Cardiac septum (tissue), 1 donor: ENCODE measurements at places on chromosomes 7 and 10. TPM values are rescaled to one million over a fixed set of nuclear protein-coding genes. Genes with fewer than 3 reads are reported as not detected.
A peak's percentile ranks its signal among the peaks of the same experiment; 100 is the strongest.

GRCh38 chr10:125231116-125231812 lies 70.9 kb upstream of the CTBP2 start:
- no peak for DNase-seq

DNA sequence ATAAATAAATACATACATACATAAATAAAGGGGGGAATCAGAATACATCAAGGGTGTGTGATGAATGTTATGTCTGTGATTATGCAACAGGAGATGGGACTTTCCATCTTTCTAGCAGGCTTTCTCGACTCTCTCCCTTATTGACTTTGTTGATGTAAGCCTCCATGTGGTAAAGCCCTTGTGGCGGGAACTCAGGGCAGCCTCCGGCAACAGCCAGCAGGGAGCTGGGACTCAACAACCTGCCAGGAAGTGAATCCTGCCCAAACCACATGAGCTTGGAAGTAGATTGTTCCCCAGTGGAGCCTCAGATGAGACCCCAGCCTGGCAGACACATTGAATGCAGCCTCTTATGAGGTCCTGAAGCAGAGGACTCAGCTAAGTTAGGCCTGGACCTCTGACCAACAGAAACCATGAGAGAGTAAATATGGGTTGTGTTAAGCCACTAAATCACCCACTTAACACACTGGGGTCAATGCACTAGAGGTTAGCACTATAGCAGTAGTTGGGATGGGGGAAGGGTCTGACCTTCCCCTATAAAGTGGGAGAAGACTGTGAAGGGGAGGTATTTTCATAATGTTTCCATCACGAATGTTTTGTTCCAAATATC lies 104.0 kb downstream of the JCAD start:
- DNase-seq: no peak

TNS3 gene
- 29.0 TPM for total RNA-seq

IGF2BP3 gene
- 0.16 TPM for total RNA-seq

CDHR1 gene
- total RNA-seq: 1.3 TPM

OGDHL gene
- 11.5 TPM for total RNA-seq

- DNase-seq: no peak
Measured at GRCh38 chr7:34371922-34372321, 286.1 kb upstream of the NPSR1 start.

- no peak for DNase-seq
Measured at GRCh38 chr10:91758303-91759146, 39.7 kb upstream of the TNKS2 start.

GRCh38 chr10:43691485-43691884 lies 42.8 kb upstream of the ZNF32 start:
- no peak for DNase-seq

DNA sequence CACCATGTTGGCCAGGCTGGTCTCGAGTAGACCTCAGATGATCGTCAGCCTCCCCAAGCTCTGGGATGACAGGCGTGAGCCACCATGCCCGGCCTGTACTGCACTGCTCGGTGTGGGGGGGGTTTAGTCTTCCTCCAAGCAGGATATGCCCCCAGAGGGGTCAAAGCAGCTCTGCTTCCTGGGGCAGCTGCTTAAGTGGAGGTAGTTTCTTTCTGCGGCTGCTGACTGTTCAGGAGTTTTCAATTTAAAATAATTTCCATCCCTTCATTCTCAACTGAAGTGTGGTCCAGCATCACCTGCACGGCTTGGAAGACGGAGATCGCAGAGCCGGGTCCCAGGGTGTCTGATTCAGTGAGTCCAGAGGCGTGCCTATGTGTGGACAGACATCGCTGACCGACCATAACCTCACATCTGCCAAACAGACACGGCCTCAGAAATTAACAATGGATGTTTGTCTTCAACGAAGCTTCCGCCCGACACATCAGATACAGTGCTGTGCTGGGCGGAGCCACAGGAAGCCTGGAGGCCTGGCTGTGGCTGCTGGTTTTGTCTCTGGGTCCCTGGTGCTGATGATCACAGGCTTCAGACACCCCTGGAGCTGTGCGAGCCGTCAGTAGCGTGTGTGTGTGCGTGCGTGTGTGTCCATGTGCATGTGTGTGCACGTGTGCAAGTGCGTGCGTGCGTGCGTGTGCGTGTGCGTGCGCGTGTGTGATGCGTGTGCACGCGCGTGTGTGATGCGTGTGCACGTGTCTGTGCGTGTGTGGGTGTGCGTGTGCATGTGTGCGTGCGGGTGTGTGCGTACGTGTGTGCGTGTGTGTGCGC lies 226.5 kb upstream of the PITRM1 start:
- peak; percentile 74 for DNase-seq

DNA sequence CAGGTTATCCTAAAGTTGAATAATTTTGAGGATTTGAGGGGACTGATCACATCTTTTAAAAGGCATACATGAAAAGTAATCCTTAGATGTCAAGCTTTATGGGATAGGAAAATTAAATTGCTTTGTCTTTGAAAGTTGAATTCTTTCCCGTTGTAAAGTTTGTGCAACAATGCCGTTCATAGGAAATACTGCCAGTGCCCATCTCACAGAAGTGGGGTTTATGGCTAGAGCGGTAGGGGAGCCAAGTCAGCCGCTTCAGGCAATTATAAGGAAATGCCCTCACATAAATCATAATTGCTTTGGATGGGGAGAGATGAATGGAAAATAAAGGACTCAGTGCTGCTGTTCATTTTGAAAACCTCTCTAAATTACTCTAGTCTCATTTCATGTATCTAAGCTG lies 18.1 kb downstream of the CDC123 start:
- no peak for DNase-seq

GRCh38 chr10:99393683-99394082 lies 36.7 kb downstream of the GOT1 start:
- no peak for DNase-seq

DNA sequence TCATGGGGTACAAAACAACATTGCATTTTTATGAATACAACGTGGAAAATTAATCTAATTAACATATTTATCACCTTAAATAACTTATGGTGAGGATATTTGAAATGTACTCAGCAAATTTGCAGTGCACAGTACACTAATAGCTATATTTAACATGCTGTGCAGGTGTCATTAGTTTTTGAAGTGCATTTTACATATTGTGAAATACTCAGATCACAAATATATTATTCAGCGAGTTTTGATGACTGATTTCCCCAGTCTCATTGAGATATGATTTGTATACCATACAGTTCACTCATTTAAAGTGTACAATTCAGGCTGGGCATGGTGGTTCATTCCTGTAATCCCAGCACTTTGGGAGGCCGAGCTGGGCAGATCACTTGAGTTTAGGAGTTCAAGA lies 59.5 kb downstream of the TET1 start:
- DNase-seq: no peak

DNA sequence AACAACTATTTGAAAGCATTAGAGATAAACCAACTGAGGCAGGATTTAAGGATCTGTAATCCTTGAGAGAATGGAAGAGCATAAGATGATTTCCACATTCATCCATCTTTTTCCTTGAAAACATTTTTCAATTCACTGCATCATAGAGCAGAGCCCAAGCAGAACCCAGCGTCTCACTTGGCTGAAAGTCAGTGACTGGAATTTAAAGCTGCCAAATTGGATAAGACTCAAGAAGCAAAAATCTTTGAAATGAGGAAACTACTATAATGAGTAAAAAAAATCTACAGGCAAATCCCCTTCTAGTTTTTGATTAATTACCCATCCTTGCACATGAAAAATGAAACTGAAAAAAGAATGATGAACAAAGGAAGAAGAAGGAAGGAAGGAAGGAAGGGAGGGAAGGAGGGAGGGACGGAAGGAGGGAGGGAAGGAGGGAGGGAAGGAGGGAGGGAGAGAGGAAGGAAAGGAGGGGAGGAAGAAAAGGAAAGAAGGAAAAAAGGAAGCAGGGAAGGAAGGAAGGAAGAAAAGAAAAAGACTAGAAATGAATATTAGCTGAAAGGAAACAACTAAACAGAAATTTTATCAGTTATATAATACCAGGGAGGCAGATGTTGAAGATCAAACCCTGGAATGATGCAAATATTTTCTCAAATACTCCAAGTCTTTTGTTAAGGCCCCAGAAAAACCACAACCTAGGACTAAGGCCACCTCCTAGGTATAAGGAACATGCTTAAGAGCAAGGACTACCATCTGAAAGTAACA lies 336.3 kb upstream of the MAGI2 start:
- DNase-seq: no peak

- DNase-seq: no peak
Measured at GRCh38 chr7:46024263-46024916, 103.3 kb upstream of the IGFBP3 start.

RABGEF1 gene
- total RNA-seq: 19.1 TPM

- no peak for DNase-seq
Measured at GRCh38 chr10:121880895-121881294, 46.9 kb downstream of the ATE1 start.

- no peak for DNase-seq
Measured at GRCh38 chr7:3380034-3380433, 79.0 kb downstream of the SDK1 start.

GRCh38 chr10:30160271-30160982 lies 101.0 kb upstream of the JCAD start:
- no peak for DNase-seq

PRTFDC1 gene
- total RNA-seq: 5.0 TPM
